Activated naive CD4-positive, alpha-beta T cell (primary cell): ENCODE measurements at places on chromosomes 6 and 20.

DNA sequence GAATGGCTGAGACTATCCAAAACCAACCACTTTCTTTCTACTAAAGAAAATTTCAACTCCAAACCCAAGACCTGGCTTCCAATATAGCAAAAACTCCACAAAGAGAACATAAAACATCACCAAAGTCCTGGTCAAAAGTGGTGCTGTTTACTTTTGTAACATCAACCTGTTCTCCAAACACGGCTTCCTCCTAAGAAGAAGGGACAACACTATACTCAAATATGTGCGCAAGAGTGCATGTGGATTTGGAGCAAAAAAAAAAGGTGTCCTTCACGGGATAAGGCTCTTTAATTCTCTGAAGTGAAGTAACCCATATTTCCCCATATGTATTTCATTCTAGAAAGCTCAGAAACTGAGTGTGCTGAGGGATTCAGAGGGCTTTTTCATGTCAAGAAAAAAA lies 6.6 kb downstream of the B4GALT5 start:
- DNase-seq, result no peak

DNA sequence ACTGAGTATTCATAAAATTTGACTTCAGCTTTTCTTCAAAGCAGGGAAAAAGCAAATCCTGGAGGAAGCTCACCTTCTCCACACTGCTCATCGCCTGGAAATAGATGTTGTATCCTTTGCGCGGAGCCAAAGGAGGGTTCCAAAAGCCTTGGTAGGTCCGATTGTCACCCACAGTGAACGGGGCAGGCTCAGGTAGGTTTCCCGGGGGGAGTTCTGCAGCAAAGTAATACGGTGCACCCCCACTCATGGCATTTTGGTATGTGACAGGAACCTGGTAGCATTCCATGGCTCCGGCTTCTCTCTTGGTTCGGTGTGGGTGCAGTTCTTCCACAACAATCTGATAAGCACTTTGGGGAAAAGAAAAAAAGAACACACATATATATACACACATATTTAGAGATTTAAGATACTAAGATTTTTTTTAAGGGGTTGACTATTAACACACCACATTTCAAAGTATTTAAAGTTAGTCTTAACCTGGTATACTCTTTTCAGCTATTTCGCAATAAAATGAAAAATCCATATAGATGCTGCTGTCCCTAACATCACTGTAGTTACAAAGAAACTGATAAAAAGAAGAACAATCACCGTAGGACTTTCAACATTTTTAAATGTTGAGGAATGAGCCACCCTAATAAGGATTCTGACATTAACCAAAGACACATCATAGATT lies 166.7 kb upstream of the THEMIS start:
- DNase-seq, result no peak

DNA sequence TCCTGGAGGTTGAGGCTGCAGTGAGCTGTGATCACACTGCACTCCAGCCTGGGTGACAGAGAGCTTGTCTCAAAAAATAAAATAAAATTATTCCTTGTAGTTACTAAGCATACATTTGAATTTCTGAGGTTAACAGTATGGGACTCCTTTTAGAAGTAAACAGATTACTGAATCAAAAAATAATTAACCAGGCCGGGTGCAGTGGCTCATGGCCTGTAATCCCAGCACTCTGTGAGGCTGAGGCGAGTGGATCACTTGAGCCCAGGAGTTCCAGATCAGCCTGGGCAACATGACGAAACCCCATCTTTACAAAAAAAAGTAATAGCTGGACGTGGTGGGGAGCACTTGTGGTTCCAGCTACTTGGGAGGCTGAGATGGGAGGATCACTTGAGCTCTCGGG lies 22.1 kb upstream of the EEF1A1 start:
- no peak for DNase-seq

GRCh38 chr20:18108326-18108725 lies 29.3 kb upstream of the KAT14 start:
- no peak for DNase-seq

- no peak for DNase-seq
Observed at GRCh38 chr6:33414592-33415271, 3.2 kb downstream of the CUTA start.
